Esophagus squamous epithelium (tissue), 5 donors: ENCODE measurements at places on chromosomes 11 and 22.

DNA sequence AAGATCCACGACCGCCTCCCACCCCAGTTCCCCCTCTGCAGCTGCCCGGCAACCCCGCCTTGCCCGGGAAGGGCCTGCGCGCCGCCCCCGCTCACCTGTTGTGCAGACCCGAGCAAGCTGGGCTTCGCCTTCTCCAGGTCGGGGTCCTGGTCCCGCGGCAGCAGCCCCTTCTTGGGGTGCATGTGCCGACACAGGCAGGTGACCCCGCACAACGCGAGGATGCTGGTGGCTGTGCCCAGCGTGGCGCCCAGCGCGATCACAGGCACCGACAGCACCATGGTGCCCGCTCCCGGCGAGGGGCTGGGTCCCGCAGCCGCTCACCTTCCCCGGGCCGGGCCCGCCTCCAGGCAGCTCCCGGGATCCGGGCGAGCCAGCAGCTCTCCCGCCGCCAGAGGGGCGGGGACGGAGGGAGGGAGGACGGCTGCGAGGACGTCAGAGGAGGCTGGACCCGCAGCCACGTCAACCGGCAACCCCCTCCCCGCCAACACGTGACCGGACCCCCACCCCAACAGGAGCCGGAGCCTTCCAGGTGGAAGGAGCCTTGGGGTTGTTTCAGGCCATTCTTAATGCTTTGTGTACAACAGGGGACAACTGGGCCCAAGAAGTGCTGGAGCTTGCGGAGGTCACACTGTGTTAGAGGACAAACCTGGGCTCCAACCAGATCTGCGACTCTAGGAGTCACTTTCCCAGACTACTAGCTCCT is at the start of gene SYT13:
TSS of gene SYT13 (minus strand) at position 412 of the 703 bp plus-strand sequence. CDS start at position 278, 134 bp downstream.
- no peak for DNase-seq

DNA sequence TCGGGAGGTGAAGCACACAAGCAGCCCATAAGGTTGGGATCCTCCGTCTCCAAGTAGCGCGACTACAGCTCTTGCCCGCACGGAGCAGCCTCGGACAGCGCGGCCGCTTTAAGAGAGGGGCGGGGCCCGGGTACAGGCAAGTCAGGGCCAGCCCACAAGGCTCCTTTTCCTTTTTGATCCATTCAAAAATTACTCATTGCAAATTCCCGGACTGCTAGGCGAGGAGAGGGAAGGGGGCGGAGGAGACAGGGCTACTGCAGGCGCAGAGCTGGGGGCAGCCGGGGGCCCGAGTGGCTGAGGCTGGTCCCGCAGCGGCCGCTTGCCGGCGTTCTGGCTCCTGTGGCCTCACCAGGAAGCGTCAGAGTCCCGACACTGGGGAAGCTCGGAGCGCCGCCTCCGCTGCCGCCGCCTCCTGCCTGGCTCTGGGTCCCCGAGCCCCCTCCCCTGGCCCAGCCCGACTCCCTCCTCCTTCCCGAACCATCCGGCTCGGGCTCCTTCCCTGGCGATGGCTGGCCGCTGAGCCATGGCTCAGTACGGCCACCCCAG is at the start of gene UBASH3B:
TSS of gene UBASH3B (plus strand) at position 196 of the 546 bp plus-strand sequence. CDS start at position 524, 328 bp downstream.
- DNase-seq = peak; percentile 24

GRCh38 chr11:65928667-65929066 is 9.4 kb downstream of the DRAP1 start:
- DNase-seq = no peak

GRCh38 chr22:30882184-30882717 is 86.3 kb downstream of the MORC2 start:
- no peak for DNase-seq

- no peak for DNase-seq
Measured at GRCh38 chr11:65555693-65556231, 2.4 kb downstream of the LTBP3 start.

DNA sequence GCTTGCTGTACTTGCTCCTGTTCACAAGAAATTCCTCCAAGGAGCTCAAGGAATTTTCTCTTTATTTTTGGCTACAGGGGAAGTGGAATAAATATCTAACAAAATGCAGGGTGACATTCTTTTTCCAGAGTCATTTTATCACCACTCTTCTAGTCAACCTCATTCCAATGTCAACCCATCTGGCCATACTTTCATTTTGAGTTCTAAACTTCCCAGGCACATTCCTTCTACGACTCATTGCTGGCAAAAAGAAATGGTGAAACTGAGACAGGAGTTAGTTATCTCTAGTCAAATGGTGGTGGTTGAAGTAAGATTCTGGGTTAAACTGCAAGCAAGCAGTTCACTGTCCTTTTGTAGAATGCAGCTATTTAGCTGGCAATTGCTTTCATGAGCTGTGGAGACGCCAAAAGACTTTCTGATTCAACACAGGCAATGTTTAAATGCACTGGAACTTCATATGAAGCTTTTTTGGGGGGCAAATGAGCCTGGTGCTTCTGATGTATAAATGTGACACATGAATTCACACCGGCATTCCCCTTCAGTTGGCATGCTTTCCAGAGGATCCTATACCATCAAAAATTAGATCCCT is 304.6 kb downstream of the CADM1 start:
- no peak for DNase-seq

GRCh38 chr11:36703055-36703404 is 105.0 kb upstream of the RAG2 start:
- no peak for DNase-seq

DNA sequence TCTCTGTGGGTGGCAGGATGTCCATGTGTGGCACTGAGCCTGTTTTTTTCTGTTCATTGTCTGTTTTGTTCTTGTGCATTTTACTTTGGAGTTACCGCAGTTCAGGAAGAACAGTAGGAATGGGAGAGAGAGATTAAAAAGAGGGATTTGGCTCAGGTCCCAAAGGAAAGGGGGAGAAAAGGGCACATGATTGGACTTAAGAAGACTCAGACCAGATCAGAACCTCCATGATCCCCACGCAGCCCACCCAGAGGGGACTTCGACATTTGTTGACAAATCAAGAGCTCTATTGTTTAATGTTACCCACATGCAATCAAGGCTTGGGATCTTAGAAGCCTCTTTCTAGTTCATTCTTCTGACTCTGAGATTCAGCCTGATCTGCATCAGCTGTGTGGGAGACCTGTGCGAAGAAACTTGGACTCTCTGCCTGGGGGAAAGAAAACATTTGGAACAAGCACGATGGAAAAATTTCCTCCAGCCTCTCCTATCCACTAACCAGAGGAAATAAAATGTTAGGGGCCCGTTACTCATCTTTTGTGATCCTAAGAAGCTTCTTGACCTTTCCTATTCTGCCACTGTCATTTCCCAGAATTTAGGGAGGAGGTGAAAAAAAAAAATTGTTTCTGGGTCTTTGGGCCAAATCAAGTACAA is 119.2 kb downstream of the SPON1 start:
- DNase-seq = no peak

GRCh38 chr11:45321669-45322068 is 35.5 kb upstream of the SYT13 start:
- DNase-seq = no peak

DNA sequence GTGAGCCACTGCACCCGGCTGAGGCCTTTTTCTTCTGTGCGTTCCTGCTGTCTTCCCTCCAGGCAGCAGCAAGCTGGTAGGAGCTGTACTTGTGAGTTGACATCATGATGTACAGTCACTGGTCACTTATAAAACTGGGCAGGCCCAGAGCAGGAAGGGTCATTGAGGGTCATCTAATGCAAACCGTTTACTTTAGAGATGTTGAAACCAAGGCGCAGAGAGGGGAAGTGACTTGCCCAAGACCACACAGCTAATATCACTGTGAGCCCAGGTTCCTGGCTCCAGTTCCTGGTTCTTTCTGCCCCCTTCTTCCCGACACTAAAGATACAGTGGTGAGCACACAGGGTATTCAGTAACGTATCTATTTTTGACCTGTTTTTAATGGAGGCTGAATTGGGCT is 27.3 kb downstream of the PTPRJ start:
- DNase-seq = no peak

DNA sequence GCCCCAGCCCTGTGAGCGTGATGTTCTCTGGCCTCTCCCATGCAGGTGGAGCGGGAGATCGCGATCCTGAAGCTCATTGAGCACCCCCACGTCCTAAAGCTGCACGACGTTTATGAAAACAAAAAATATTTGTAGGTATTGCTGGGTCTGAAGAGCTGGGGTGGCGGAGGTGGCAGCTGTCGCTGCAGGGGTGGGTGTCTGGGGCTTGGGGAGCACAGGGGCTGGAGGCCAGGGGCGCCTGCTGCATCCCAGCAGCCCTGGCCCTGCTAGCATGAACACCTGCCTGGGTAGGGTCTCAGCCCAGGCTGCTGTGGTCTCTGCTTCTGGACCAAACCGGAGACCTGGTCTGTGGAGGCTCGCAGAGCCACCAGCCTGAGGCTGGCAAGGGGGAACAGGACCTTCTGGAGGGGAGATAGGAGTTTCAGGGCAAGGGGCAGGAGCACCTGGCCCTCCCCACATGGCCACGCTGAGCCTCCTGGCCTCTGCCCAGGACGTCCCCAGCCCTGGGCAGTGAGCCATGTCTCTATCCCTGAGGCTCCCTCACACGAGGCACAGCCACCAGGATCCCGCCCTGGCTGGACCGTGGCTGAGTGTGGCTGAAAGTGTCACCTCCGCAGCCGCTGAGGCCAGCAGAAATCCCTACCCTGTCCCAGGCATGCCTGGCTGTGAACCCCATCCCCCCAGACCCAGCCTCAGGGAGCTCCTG is 48.2 kb downstream of the MOB2 start:
- no peak for DNase-seq

- no peak for DNase-seq
Measured at GRCh38 chr22:35903571-35904335, 124.9 kb downstream of the RBFOX2 start.

DNA sequence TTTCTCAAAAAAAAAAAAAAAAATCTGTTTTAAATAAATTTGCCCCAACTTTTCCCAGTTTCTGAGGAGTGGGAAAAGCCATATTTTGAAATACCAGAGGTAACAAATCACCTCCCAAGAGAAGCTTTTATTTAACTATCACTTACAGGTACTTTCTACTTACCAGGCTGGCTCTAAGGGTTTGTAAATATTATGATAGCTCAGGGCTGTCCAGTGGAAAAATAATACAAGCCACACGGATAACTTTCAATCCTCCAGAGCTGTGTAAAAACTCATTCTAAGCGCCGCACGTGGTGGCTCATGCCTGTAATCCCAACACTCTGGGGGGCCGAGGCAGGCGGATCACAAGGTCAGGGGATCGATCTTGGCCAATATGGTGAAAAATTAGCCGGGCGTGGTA is 5.6 kb upstream of the SEC14L4 start:
- DNase-seq = no peak

DNA sequence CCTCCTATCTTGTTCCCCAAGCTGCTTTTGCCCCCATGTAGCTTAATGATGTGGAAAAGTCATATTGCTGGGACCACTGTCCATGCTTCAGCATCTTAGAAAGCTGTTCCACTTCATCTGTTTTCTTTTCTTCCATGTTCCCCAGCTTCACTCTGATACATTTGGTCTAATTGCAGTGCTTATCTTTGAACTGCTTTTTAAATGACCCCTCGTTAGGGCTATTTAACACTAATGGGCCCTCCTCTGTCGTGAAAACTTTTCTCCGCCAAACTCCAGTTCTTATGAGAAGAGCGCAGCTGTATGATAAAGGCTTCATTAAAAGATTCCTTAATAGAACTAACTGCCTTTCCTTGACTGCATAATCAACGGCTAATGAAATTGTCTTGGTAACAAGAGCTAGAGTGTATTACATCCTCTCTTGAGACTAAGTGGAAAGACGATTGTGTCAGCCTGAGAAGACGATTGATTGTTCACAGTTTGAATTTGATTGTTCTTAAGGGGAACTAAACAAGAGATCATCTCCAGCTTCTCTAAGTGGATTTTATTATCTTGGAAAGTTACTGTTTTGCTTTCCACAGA is 165.0 kb upstream of the MTNR1B start:
- no peak for DNase-seq

GRCh38 chr11:9680028-9680427 is 16.2 kb downstream of the SWAP70 start:
- no peak for DNase-seq

- DNase-seq = no peak
Measured at GRCh38 chr11:65661599-65662246, 993 bp downstream of the RELA start.

DNA sequence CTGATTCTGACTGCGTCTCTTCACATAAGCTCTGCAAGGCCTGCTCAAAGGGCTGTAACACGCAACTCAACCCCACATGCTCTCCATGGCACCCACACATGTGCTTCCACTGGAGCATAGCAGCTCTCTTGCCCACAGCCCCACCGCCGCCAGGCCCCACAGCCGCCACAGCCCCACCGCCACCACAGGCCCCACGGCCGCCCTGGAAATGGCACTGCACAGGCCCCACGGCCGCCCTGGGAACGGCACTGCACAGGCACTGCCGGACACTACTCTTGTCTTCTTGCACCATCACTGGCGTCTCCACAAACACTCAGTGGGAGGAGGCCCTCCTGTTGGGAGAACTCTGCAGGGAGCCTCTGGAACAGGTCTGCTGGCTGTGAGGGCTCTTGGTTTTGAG is 8.6 kb downstream of the MOB2 start:
- no peak for DNase-seq

DNA sequence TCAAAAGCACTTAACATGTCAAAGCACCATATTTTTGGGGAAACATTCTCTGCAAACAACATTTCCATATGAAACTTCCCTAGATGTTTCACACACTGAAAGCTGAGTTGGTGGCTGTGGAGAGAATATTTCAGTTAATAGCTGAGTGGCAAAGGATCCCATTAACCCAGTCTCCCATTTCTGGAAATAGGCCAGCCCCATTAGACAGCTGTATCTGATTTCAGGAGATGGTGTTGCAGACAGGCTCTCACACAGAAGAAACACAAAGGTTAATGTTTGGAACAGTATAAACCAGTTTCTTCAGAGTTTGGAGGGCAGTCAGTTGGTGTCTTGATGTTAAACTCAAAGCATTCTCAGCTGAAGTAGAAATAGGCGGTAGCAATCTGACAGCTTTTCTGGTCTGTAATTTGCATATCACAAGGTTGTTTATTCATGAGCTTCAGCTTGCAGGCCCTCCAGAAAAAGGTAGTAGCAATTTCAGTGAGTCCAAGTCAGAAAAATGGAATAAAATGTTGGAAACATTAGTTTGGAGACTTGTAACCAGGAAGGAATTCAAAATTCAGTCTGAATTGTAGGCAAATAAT is 15.5 kb upstream of the ZBTB44 start:
- no peak for DNase-seq

DNA sequence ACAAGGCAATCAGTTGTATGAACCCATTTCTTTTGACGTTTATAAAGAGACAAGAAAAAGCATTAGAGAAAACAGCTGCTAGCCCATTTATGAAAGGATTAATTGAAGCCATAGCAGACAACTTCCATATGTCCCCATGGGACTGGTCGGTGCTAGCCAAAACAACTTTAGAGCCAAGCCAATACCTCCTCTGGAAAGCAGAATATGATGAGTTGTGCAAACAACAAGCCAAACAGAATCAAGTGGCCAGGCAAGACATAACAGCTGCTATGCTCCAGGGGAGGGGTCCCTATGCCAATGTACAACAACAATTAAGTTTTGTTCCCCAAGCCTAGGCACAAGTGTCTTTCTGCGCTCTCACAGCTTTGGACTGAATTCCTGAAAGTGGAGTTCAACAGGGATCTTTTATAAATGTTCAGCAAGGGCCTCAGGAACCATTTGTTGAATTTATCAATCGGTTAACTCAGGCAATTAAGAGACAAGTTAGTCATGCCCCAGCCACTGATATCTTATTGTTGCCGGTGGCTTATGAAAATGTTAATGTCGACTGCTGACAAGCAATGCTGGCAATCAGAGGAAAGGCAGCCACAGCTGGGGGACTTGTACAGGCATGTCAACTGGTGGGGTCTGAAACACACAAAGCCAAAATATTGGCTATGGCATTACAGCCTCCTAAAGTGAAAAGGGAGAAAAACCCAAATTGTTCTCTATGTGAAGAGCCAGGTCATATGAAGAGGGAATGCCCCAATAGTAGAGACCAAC is 1593.1 kb upstream of the TENM4 start:
- DNase-seq = no peak
